ENCODE measurements at places on chromosomes 1 and 21.

DNA sequence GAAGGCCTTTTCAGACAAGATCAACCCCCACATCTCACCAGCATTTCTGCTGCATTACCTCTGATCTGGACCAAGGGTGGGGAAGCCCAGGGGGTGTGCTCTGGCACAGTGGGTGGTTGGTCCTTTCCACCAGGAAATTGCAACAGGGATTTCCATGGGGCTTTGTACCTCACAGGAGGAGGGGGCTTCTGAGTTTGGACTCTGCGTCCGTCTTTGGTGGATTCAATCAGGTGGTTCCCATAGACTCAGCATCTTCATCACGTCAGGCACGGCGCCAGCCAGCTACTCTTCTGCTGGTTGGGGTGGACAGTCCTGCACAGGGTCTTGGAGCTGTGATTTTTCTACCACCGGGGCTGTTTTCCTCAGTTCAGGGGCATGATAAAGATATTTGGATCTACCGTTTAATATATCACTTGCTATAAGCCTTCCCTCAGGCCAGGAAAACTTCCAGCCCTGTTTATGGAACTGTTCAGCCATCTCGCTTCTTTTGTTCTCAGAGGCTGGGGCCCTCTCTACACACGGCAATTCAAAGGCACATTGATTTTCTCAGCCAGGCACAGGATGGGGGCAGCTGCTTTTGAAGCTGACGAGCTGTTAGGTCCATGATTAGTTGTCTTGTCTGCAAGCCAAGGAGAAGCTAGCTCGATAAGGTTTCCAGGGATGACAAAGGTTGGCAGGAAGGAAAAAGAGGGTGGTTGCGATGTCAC, 467.3 kb downstream of the CAMTA1 start:
- DNase-seq, result no peak

DNA sequence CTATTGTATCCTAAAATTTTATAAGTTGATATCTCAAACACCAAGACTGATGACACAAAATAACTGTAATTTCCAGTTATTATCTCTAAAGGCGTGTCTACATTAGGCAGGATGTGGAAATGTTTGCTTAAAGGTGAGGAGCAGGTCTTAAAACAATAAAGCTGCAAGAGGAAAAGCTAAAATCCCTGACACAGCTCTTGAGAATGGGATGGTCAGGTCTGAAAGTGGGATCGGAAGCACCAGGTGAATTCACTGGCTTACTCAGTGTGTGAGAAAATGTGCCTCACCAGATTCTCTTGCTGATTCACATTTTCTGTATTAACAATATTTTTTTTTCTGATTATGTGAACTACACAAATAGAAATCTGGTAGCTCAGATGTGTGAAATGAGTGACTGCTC, 421.9 kb upstream of the ADAMTS5 start:
- DNase-seq, result no peak

GRCh38 chr1:154190550-154190949, 1.4 kb downstream of the TPM3 start:
- DNase-seq, result no peak

GRCh38 chr1:197928849-197929336, 11.7 kb downstream of the LHX9 start:
- DNase-seq, result no peak

DNA sequence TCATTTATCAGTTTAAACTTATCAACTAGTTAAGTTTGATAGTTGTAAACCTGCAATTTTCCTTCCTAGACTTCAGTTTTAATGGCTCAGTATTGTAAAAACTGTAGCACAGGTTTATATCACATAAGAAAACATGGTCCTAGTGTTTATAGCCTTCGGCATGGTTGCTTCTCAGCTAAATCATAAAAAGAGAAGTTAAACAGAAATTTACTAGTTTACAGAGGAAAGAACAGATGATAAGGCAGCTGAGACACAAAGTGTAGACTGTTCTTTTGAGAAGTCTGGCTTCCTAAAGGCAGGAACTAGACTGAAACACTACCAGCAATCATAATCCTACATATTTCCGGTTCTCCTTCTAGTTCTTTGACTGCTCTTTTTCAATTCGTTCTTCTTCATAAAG, 39.8 kb downstream of the WNT2B start:
- no peak for DNase-seq

- no peak for DNase-seq
These were observed 22.7 kb downstream of the ZBTB8OS start for GRCh38 chr1:32627596-32628162.

DNA sequence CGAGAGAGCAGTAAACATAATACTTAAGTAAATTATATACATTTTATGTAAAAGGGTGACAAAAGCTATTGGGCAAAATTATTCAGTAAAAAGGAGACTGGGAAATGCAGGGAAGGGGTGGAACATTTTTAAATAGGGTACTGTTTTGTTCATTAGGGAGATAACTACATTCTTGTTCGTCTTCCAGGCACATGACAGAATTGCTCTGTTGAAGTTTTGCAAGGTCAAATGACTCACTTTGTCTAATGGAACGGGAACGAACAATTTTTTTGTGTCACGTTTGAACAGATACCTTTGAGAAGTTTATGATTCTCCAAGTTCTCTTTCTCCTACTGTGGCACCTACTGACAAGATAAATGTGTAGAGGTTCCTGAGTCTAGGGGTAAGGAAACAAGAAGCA, 382.3 kb upstream of the ZRANB2 start:
- no peak for DNase-seq

GRCh38 chr1:95086949-95087533, 14.3 kb upstream of the ALG14 start:
- peak; percentile 5 for DNase-seq

- DNase-seq, result peak; percentile 31
These were observed 642 bp upstream of the ST3GAL3 start for GRCh38 chr1:43706598-43707189.

DNA sequence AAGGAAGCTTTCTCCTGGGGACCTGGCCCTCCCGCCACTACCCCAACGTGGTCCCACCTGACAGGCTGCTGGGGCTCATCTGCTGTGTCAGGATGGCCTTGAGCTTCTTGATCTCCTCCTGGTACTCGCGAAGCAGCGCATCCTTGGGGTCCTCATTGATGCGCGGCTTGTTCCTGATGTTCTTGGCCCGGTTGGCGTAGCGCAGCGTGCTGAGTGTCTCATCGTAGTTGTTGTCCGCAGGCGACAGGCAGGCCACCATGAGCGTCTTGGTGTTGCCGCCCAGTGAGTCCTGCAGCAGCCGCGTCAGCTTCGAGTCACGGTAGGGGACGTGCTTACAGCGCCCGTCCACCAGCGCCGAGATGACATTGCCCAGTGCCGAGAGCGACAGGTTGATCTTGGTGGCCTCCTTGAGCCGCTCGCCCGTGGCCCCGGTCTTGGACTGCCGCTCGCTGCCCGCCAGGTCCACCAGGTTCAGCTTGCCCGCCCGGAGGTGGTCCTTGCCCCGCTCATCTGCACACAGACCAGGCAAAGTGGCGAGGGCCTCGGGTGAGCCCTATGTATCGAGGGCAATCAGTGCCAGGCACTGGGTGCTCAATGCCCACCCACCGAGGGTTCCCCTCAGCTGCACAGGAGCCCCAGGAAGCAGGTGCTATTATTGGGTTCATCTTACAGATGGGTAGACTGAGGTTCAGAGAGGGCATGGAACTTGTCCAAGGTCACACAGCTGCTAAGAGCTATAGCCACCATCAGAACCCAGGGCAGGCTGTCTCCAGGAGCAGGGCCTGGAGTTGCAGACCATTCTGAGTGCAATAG, 13.2 kb downstream of the KIF17 start:
- DNase-seq, result no peak

DNA sequence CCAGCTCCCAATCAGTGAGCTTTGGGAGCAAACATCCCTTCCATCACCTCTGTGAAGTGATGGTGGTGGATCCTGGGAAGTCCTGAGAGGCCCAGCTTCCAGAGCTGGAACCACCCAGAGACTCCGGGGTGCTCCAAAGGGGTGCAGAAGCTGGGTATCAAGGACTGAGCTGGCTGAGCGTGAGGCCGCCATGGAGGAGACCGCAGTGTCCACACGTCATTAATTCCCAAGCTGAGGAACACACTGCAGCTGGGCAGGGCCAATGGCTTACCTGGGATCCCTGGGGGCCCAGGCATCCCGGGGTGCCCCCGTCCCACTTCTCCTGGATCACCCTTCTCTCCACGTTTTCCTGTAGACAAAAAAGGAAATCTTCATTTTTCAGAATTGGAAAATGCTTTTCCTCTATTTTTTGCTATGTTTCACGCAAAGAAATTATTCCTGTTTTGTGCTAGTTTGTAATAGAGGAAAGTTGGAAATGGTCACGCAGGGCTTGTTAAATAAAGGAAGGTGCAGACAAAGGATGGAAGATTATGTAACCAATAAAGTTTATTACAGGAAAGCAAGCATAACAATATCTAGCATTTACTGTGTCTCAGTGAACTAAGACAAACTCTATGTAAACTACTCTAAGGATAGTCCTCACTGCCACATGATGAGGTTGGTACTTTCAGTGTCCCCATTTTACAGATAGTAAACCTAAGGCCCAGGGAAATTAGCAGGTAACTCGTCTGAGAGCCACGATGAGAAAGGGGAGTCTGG, 15.4 kb downstream of the COL9A2 start:
- no peak for DNase-seq

- no peak for DNase-seq
These were observed 795.7 kb downstream of the LTN1 start for GRCh38 chr21:28196981-28197380.
